ENCODE measurements at places on chromosomes 16 and 17. TPM values are rescaled to one million over a fixed set of nuclear protein-coding genes. Genes with fewer than 3 reads are reported as not detected.

Gene CDH8
- 38.7 TPM for total RNA-seq

Gene MYH13
- total RNA-seq, result 0.21 TPM

Gene FOXC2
- 0.45 TPM for total RNA-seq

DNA sequence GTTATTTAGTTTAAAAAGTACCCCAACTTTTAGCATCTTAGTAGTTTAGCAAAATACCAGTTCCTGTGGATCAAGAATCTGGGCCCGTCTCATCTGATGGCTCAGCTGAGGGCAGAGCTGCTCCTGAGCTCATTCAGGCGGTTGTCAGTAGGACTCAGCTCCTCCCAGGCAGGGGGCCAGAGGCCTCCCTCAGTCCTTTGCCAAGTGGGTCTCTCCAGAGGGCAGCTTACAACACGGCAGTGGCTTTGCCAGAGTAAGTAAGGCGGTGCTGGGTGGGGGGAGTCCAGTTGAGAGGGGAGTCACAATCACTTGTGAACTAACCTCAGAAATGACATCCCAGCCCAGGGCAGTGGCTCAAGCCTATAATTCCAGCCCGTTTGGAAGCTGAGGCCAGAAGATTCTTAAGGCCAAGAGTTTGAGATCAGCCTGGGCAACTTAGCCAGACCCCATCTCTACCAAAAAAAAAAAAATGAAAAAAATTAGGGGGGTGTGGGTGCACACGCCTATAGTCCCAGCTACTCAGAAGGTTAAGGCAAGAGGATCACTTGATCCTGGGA lies 81.5 kb upstream of the MED9 start:
- no peak for DNase-seq

DNA sequence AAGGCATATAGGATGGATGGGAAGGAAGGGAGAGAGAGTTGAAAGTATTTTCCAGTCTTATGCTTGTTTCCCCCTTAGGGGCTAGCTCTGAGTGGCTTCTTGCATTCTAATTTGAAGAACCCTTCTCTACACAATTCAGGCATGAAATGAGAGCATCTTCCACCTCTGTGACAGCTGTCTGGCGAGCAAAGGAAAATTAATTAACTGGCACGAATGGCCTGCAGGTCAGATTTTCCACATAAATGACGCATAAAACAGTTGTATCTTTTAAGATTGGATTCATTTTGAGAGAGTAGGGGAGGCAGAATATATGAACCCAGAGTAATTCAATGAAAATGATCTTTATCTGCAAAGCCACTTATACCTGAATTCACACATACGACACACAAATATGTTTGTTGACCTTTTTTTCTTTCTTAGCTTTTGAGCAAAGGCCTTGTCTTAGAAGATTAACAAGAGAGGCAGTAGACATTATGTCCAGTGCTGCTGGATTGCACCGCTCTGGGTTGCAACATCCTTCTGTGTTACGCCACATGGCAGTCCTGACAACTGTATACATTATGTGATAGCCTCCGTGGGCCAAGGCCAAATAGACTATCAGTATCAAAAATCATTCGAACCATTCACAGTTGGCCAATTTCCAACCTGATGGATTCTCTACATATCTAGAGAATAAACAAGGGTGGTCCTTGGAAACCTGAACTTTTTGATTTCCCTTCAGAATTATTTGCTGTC lies 173.0 kb upstream of the GOT2 start:
- no peak for DNase-seq

DNA sequence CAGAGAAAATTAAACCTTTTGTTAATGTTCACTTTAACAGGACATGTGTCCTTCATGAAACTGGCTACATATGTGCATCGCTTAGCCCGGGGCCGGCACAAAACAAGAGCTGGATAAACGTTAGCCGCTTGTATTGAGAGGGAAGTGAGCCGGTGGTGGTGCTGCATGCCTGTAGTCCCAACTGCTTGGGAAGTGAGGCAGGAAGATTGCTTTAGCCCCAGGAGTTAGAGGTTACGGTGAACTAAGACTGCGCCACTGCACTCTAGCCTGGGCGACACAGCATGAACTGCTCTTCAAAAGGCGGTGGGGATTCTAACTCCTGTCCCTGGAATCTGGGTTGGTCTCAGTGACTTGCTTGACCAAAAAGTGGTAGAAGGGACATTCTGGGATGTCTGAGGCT lies 15.0 kb upstream of the SPHK1 start:
- DNase-seq, result no peak

DNA sequence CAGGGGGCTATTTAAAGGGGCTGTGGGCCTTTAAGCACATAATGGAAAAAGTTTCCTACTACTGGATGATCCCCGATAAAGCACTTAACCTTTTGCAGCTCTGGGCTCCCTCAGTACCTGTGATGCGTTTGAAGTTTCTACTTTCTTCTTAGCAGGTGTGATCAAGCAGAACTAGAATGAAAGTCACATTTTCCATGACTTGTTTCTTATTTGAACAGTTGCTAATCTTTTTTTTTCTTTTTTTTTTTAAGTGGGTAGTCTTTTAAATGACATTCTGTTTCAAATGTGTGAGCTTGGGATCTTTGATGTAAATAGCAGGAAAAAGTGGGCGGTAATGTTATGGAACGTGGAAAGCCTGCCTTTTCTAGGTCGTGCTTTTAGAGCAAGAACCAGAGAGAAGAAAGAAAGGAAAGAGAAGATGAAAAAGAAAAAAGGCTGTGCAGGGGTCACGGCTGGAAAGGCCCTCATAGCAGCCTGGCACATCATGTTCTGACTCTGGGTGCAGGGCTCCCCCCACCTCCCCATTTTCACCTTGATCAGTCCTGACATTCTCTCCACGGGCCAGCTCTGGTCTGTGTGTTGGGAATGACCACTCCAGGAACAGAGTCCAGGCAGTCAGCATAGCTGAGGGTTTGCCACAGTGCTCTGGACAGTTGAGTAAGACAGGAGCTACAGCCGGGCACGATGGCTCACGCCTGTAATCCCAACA lies 150.6 kb downstream of the CLEC16A start:
- DNase-seq, result no peak

GRCh38 chr16:30409125-30410060 lies 2.0 kb downstream of the ZNF771 start:
- peak; percentile 92 for DNase-seq

DNA sequence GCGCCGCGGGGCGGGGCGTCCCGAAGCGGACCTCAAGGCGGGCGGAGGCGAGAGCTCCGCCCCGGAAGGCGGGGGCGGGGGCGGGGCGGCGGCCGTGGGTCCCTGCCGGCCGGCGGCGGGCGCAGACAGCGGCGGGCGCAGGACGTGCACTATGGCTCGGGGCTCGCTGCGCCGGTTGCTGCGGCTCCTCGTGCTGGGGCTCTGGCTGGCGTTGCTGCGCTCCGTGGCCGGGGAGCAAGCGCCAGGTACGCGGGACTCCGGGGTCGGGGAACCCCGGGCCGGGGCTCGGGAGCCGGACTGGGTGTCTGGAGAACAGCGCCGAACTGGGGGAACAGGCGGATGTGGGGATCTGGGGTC lies at the start of gene TNFRSF12A:
Gene TNFRSF12A, plus strand, starts transcription at position 122 of the 357 bp plus-strand sequence. Its CDS starts 30 bp downstream, at position 152.
- peak; percentile 79 for DNase-seq

DNA sequence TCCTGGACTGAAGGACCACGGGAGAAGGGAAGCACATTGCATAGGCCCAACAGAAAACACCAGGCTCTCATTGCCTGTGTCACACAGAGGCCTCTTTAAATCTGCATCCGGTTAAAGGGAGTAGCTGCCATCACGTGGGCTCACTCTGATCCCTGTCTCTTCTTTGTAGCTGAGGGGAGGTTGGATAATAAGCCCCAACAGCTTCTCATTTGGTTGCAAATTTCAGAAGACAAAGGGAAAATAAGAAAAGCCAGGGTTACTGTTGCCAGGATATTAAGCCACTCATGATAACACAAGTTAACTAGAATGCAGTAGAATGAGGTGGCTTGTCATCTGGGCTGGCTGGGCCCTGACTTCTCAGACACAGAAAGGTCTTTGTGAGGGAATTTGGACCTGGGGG lies 325.1 kb upstream of the ERCC4 start:
- DNase-seq, result no peak

DNA sequence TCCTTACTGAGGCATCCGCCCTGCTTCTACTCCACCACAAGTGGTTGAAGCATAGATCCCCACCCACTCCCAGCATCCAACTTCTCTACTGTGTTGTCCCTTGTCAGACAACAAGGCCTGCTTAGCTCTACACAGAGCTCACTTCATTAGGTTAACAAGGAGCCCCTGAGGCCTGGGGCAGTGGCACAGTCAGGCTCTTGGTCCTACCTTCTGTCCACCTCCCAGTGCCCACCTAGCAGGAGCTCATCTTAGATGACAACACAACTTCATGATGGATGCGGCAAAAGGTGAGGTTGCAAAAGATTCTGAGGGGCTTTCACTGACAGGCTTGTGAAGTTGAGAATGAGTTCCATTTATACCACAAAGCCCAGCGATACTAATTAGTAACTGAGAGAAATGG lies 432.0 kb upstream of the CDH5 start:
- DNase-seq, result no peak

- DNase-seq, result no peak
Observed at GRCh38 chr17:27481327-27481726, 25.1 kb downstream of the KSR1 start.

- no peak for DNase-seq
Observed at GRCh38 chr16:14652726-14653125, 20.0 kb downstream of the BFAR start.

DNA sequence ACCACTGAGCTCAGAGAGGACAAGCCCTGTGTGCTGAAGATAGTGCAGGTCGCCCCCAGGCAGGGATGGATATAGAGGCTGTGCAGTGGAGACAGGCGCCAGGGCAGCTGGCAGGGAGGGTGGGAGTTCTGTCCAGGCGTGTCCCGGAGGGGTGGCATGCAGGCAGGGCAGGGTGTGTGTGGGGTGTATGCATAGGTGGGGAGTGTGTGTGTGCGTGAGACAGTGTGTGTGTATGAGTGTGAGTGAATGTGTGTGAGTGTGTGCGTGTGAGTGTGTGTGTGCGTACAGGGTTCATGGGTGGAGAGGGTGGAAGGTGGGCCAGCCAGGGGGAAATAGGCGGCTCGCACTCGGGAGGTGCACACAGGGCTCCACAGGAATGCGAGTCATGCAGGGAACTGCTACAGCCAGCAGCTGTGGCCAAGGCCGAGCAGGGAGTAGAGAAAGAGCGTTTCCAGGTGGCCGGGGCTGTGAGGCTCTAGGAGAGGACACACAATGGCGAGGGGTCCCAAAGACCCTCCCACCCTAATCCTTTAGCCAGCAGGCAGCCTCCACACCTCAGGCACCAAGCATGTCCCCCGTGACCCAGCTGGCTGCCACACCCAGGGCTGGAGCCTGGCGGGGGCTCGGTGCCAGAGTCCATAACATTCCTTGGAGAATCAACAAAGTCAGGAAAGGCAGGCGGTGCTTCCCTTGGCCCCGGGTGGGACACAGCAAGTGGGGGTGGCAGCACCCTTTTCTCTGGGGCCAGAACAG lies 4.6 kb downstream of the PLCD3 start:
- DNase-seq, result peak; percentile 75

- DNase-seq, result no peak
Observed at GRCh38 chr16:51490866-51491265, 339.8 kb upstream of the SALL1 start.

GRCh38 chr17:74449773-74450172 lies 16.7 kb upstream of the CD300A start:
- no peak for DNase-seq

DNA sequence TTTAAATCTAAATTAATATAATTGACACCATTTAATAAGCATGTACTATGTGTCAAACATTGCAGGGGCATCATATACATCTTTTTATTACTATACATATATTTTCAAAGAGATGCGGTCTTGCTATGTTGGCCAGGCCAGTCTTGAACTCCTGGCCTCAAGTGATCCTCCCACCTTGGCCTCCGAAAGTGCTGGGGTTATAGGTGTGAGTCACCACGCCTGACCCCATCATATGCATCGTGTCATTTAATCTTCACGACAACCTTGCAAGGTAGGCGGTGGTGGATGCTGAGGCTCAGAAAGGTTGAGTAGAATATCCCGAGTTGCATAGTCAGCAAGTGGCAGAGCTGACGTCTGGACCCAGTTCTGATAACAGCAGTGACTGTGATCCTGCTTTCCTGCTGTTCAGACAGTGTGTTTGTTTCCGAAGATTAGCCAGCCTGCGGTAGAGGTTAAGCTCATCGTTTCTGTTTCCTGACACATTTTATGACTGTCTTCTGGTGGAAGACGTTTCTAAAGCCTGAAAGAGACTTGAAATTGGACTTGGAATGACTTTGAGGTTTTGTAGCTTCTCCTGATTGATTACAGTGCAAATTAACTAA lies 316.6 kb downstream of the SNX29 start:
- no peak for DNase-seq

DNA sequence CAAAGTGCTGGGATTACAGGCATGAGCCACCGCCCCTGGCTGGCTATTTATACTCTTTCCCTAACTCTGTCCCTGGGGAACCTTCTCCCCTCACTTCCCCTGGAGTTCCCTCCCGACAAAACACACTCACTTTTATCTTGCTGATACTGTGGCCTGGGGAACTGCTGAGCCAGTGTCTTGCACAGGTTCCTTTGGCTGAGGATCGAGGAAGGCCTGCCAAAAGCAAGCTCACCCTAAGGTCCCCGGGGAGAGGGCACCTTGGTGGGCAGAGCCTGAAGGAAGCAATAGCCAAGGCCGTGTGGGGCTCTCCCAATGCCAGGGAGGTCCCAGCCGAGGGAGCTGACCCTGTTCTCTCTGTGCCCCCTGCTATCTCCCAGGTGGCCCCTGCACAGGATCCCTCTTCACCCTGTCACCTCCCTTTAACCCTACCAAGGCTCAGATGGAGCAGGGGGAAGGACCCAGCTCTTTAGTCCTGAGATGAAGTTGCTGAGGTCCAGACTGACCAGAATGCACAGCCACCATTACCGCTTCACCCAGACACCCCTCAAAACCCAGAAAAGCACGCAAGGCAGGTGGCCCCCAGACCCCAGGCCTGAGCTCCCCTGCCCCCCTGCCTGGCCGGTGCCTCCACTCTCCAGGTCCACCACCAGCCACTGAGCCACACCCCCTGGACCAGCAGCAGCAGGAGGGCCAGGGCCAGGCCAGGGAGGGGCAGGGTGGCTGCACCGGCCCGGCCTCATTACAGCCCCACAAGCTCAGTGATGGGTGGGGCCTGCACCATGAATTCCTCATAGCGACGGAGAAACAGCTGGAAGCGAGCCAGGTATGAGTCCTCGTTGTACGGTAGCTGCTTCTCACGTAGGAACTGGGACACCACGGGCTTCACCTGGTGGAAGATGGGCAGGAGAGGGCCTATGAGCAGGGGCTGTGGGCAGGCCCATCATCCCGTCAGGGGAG lies 5.1 kb upstream of the FDXR start:
- no peak for DNase-seq

DNA sequence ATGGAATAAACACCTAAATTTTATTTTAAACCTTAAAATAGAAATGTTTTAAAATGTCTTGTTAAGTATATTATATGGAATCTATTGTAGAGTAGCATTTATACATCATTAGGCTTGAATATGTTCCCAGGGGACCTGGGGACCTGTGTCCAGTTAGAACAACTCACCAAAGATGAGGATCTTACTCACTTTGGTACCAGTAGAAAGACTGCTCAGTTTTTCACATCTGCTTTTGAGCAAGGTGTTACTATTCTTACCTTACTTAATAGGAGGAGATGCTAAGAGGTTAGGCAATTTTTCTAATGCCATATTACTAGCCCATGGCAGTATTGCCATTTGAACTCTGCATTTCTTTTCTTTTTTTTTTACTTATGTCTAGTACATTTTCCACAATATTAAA lies 14.7 kb downstream of the STXBP4 start:
- no peak for DNase-seq

GRCh38 chr16:69855592-69855991 lies 93.5 kb downstream of the WWP2 start:
- DNase-seq, result no peak
